ENCODE measurements at places on chromosomes 16 and 17.

GRCh38 chr17:17089796-17090641 lies 47.8 kb downstream of the MPRIP start:
- no peak for DNase-seq

DNA sequence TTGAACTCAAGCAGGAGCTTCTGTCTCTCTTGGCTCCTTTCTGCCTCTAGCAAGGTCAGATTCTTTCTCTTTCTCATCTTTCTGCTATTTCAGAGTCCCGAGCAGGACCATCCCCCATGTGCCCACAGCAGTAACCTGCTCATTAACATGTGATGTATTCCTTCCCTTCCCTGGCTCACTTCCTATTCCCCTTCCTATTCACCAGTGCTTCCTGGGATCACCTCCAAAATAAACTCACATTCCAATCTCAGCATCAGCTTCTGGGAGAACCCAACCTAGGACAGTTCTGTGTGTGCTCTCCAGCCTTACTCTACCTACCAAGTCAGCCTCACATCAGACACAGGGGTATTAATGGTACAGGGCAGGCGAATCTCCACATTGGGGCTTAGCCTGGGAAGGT lies 546.4 kb upstream of the SALL1 start:
- no peak for DNase-seq

DNA sequence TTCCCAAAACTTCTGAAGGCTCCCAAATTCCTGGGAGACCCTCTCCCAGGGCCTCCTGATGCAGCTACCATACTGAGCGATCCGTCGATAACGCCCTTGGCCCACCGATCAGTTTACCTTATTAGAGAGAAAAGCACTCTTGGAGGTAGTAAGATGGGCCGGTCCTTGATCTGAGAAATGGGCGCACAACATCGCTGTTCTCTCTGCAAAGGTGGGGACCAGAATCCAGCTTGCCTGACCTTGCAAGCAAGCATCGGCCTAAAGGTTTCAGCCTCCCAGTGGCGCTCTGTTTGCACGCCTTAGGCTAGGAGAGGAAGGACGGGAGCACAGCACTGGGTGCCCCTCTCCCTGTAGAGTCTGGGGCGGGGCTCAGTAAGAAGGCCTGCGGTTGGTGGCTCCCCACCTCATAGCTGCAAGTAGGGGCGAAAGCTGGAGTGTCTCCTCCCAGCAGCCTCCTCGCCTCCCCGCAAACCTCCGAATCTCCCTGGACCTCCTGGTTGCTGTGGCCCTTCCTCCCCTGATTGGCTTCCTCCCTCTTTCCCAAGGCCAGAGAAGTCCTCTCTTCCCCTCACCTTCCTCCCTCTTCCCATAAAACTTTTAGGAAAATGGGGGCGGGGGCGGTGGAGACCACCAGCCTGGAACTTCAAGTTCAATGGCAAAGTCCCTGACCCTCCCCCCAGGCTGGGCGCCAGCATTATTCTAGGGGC lies at the start of gene PRAC1:
PRAC1 (minus strand) TSS at position 318 of the 707 bp plus-strand sequence; CDS start at position 192, 126 bp downstream.
- no peak for DNase-seq

DNA sequence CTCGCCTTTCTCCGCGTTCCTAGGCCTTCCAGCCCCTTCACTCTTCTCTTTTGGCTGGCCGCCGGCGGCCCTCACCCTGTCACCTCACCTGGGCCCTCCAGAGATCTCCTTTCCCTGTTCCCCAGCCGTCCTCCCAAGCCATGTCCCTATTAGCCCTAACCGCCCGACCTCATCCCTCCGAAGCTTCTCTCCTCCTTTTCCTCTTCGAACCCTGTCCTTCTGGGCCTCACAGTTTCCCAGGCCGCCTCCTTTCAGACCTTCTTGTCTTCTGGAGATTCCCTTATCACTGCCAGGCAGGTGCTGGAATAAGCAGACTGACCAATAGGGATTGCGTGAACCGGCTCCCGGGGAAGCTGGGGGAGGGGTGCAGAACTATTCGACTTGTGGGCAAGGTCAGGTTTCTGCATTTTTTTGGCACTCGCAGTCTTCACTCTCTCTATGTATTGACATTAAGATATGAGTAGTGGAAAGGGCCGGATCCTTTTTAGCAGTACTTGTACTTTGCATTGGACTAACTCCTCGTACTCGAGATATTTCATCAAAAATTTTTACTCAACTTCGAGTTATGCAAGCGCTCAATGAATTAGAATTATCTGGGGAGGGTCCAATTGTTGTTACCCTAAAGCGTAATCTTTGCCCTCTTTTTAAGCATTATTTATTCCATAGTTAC lies 690 bp downstream of the RHOT1 start:
- DNase-seq, result peak; percentile 39

- DNase-seq, result peak; percentile 73
Measured at GRCh38 chr17:45160447-45161287, 1.0 kb upstream of the HEXIM2 start.

GRCh38 chr16:4245077-4245791 lies 3.4 kb upstream of the SRL start:
- no peak for DNase-seq

Measured in DND-41 (cell line).